ENCODE measurements at places on chromosomes 3 and 15.

GRCh38 chr15:40252141-40252437 is 13.2 kb downstream of the PAK6 start:
- no peak for DNase-seq

- DNase-seq: no peak
Observed at GRCh38 chr3:58155838-58156237, 54.9 kb downstream of the DNASE1L3 start.

DNA sequence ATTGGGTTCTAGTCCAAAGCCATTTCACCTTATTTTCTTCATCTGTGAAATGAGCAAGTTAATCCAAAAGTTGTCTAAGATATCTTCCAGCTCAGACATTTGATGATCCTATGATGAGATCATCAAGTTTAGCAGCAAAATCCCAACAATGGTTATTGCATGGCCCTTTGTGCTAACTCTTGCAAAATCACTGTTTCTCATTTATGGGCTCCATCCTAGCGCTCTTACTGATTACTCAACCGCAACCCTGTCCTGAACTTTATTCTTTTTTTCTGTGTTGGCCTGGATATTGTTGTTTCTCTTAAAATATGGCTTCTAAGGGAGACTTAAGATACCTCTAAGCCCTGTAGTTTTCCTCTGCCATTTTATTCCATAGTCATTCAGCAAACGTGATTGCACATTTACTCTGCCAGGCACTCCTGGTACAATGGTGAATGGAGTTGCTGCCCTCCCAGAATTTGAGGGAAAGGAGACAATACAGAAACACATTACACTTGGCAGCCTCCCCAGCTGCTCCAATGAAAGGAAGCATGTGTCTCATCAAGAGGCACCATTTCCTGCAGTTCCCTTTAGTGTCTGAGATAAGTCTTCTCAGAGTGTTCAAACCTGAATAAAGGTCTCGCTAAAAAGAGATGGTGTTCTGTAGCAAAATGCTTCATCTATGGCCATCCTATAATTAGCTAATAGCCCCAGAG is 4.4 kb downstream of the GXYLT2 start:
- no peak for DNase-seq

DNA sequence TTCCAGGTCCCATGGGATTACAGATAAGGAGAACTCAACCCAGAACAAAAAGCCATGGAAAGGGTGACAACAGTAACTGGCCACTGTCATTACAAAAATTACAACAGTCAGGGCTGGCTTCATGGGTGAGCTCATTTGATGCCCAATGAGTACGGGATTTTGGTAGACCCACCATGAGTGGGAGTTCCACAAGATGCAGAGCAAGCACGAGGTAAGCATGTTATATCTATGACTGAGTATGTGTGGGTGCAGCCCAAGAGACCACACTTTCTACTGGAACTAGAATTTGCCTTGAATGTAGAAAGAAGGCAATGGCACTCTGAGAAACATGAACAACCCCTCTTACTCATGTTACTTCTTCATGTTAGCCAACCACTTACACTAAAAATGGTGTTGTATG is 83.3 kb downstream of the IGF2BP2 start:
- no peak for DNase-seq

DNA sequence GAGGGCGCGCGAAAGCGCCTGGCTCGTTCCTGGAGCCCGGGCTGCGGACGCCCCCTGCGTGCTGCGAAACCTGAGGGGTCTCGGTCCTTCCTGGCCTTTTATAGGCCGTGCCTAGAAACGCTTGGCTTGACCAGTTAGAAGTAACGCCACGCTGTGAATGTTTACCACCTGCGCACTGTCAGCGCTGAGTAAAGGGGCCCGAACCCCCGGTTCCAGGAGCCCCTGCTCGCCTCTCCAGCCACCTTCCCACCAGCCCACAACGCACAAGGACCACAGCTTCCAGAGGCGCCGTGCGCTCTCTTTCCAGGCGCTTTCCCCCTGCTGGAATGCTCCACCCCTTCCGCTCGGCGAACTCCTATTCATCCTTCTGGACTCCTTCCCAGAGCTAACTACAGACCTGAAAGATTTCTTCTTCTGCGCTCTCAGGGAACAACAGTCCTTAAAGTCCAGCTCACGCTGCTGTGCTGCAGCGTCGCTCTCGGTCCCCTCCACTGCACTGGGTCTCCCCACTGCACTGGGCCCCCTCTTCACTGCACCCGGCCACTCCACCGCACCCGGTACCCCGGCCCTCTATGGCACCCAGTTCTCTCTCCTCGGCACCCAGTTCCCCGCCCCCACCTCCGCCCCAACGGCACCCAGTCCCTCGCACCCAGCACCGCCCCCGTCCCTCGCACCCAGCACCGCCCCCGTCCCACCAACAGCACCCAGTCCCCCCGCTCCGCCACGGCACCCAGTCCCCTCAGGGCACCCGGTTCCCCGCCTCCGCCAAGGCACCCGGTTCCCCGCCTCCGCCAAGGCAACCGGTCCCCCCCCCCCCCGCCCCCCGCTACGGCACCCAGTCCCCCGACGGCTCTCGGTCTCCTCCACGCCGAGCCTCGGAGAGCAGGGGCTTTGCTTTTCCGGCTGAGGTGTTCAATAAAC is 69.8 kb downstream of the SQOR start:
- no peak for DNase-seq

DNA sequence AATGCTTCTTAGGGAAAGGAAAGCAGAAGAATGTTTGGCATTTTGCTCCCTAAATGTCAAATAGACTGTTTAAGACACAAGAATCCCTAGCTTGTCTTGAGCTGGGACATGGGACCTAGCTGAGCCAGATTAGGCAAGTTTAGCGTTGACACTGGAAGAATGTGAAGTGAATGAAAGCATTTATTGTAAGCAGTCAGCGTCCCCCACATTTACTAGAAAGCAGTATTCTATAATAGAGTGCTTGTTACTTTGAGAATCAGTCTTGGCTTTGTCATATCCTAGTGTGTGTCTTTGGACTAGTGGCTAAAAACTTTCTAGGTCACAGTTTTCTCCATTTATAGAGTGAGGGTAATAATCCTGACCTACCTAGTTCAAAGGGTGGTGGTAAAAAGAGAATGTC is 161.6 kb downstream of the ADAMTSL3 start:
- DNase-seq: no peak

DNA sequence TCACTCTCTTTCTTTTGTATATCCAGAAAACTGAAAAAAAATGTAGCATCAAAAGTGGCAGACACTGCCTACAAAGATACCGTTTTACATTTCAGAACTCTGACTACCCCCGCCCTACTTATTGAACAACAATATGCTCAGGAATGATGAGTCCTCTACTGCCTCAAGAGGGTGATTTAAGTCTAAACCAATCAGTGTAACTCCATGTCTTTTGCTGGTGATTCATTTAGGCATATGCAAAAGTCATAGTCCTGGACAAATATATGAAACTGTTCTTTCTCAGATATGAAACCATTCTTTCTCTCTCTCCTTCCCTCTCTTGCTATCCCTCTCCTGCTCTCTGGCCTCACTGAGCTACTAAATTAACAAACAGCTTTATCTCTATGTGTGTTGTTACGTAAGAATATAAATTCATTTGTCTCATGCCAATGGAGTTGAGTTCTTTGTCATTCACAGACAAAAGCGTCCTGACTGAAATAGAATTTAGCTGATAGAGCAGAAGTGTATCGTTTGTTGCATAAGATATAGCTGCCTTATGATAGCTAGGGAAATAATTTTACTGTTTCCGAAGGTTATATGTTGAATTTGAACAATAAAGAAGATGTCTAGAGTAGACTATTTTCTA is 133.7 kb upstream of the OSTN start:
- no peak for DNase-seq

DNA sequence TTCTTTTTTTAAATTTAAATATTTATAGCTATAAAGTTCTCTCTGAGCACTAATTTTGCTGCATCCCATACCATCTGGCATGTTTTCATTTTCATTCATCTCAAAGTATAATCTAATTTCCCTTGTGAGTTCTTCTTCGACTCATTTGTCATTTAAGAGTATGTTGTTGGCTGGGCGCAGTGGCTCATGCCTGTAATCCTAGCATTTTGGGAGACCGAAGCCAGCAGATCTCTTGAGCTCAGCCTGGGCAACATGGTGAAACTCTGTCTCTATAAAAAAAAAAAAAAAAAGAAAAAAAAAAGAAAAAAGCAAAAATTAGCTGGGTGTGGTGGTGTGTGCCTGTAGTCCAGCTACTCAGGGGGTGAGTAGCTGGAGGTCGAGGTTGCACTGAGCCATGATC is 34.8 kb downstream of the MAP1A start:
- no peak for DNase-seq

- no peak for DNase-seq
Observed at GRCh38 chr3:63528325-63529000, 124.0 kb upstream of the SNTN start.

GRCh38 chr15:93656041-93656440 is 567.0 kb upstream of the RGMA start:
- no peak for DNase-seq

- no peak for DNase-seq
Observed at GRCh38 chr15:99430881-99431401, 134.8 kb upstream of the MEF2A start.

- DNase-seq: no peak
Observed at GRCh38 chr3:116561529-116561928, 116.2 kb upstream of the LSAMP start.

- no peak for DNase-seq
Observed at GRCh38 chr3:60131618-60132017, 1081.8 kb upstream of the CFAP20DC start.
